ENCODE measurements at places on chromosomes 2 and 18. TPM values are rescaled to one million over a fixed set of nuclear protein-coding genes. Genes with fewer than 3 reads are reported as not detected.

DNA sequence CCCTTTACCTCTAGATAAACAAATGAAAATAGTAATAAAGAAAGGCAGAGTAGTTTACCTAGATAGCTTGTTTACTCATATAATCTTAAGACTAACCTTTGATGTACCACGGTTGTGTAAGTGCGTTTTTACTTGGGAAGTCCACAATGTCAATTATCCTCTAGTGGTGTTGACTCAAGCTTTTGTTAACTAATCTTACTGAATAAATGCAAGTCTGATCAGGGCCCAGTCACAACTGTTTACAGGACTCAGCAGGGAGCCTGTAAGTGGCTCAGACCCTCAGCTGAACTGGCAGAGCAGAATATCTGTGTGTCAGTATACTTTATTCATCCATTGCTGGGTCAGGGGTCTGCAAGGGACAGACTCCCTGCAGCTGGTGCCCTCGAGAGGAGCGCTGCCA lies 98.1 kb upstream of the ACAA2 start:
- peaks cover 21% of the 10 kb centered on the region for H3K27me3 ChIP-seq
- no peak overlapping the region for H3K4me3 ChIP-seq
- no peaks in the 10 kb centered on the region for H3K36me3 ChIP-seq
- no peak overlapping the region for H3K27ac ChIP-seq
- peak; percentile 77 for DNase-seq

DNA sequence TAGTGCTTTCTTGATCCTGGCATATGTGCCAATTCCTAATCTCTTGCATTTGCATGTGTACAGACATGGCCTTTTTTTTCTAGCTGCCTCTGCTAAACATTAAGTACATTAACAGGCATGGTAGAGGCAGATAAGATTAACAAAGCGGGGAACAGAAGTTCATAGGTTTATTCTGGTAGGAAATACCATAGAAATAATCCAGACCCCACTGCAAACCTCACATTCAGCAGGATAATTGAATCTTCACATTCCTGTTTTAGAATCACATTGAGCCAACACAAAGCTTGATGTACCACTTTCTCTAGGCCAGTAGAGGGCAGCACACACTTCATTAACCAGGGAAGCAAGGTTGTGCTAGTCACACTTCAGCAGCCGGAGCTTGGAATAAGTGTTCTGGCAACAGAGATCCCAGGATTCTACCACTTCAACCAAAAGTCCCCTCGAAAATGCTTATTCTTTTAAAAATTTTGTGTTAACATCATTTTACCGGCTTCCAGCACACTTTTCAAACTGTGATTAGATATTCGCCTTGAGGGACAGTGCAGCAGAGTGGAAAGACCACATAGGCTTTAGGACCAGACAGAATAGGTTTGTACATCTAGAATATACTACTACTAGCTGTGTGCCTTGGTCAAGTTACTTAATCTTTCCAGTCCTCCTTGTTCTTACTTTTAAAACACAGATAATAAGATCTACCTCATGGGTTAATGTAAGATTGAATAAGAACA lies 420.2 kb upstream of the CHST9 start:
- H3K27ac ChIP-seq, result no peak overlapping the region
- H3K36me3 ChIP-seq, result no peaks in the 10 kb centered on the region
- H3K4me3 ChIP-seq, result no peak overlapping the region
- no peaks in the 10 kb centered on the region for H3K4me1 ChIP-seq

DNA sequence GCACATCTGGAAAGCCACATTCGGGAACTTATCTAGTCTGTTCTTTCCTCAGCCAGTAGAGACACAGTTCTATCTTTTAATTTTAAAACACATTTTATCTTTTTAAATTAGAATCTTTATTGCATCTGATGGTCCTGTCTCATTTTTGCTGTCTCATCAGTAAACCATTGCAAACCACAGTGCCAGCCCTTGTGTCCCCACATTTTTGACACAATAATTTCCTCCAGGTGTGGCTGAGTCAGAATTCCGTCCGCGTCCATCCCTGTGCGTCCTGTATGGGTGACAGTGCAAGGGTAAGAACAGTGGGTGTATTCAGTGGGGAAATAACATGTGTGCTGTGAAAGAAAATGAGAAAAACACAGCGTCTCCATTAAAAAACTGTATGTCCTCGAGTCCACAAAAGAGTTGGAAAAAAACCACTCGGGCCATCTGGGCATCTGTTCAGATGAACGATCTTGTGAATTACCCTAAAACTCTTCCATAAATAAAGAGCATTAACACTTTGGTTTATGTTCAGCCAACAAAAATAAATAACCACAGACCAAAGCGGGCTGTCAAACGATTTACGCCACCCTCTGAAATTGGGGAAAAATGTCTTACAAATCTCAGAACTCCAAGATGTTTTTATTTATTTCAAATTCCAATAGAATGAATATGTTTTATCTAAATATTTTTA lies 137.3 kb downstream of the ZNF516 start:
- no peaks in the 10 kb centered on the region for H3K4me1 ChIP-seq
- H3K36me3 ChIP-seq, result peaks cover 30% of the 10 kb centered on the region
- no peak overlapping the region for H3K4me3 ChIP-seq
- H3K27ac ChIP-seq, result no peak overlapping the region

The GRHL1 gene
- 3.3 TPM for total RNA-seq

The INO80B gene
- 25.3 TPM for total RNA-seq

Measured in endodermal cell (in vitro differentiated cells).